ENCODE measurements at places on chromosomes 5 and 9.

GRCh38 chr5:119358901-119359603 is 3.2 kb downstream of the TNFAIP8 start:
- DNase-seq: no peak

- no peak for DNase-seq
Observed at GRCh38 chr5:57695179-57695578, 212.6 kb upstream of the ACTBL2 start.

DNA sequence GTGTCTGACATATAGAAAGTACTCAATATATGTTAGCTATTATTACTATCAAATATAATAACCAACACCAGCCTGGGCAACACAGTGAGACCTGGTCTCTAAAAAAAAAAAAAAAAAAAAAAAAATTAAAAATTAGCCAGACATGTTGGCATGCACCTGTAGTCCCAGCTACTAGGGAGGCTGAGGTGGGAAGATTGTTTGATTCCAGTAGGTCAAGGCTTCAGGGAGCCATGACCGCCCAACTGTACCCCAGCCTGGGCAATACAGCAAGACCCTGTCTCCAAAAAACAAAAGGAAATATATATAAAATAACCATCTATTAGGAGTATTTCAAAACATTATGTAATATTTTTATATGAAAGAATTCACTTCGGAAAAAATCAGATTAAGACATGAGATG is 40.6 kb downstream of the CLINT1 start:
- DNase-seq: no peak

DNA sequence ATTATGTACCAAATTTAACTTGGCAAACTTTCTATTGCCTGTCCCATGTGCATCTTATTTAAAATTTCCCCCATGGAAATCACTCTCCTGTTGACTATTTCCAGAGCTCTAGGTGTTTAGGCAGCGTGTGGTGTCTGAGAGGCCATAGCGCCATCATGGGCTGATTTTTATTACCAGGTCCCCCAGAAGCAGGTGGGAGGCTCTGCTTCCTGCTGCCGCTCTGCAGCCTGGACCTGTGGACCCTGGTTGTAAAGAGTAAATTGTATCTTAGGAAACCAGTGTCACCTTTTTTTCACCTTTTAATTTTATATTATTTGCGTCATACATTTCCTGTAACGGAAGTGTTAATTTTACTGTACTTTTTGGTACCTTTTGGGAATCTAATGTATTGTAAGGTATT is 6.4 kb downstream of the HNRNPAB start:
- DNase-seq: no peak

GRCh38 chr5:151015974-151016587 is 4.3 kb upstream of the GPX3 start:
- DNase-seq: no peak

GRCh38 chr9:111008158-111009075 is 29.9 kb downstream of the LPAR1 start:
- no peak for DNase-seq

- DNase-seq: no peak
Observed at GRCh38 chr9:93155716-93156474, 21.8 kb upstream of the NINJ1 start.

DNA sequence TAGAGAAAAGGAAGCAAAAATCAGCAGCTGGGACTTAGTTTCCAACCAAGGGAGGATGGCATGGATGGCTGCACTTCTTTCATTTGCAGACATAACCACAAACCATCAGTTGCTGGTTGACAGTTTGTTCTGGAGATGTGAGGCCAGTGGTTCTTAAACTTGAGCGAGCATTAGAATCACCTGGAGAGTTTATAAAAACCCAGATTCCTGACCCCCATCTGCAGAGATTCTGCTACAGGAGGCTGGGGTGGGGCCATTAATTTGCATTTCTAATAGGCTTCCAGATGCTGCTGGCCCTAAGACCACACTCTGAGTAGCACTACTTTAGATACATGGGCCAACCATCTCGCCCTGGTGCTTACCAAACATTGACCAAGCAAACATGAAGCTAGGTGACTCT is 60.8 kb downstream of the MARCHF3 start:
- DNase-seq: no peak

DNA sequence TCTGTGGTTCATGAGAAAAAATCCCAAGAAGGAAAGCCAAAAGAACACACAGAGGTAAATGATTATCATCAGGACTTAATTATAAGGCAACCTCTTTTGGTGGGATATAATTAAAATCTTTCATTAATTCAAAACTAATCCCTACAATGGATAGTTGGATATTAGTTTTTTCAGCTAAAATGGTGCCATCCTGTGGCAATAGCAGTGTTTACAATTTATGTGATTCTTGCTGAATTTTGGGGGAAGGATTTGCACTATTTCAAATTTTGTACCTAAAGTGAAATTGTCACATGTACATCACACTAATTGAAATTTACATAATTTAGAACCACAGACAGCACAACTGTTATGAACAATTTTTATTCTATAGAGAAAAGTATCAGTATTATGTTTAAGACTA is 67.0 kb downstream of the CAST start:
- no peak for DNase-seq
